ENCODE measurements at places on chromosomes 2 and 18.
A peak's percentile ranks its signal among the peaks of the same experiment; 100 is the strongest.

GRCh38 chr2:118013221-118013723 is 598 bp downstream of the CCDC93 start:
- peak; percentile 64 for DNase-seq

DNA sequence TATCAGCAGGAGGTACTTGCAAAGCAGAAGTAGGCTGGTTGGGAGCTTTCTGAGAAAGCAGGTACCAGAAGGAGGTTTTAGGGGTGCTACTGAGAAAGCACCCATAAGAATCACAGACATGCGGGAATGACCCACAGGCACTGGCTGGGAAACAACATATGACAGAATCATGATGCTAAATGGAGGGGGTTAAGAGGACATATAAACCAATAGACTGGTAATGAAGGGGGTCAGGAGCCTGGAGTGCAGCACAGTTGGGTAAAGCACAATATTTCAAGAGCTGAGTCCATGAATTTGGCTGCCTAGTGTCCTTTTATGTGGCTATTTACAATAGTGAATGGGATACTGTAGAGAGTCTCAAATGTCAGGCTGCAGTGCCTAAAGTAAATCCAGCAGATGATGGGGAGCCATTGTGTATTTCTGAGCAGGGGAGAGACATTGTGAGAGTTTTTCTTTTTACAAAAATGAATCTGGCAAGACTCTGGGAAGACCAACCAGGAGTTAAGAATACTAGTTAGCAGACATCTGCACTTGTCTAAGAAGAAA is 27.6 kb upstream of the GMCL1 start:
- no peak for DNase-seq

GRCh38 chr18:396251-396555 is 104.3 kb downstream of the COLEC12 start:
- DNase-seq: no peak

GRCh38 chr2:27756544-27757498 is 14.7 kb upstream of the MRPL33 start:
- DNase-seq: no peak

- DNase-seq: no peak
These were observed 218.8 kb downstream of the AGPS start for GRCh38 chr2:177611310-177611886.

- DNase-seq: no peak
These were observed 579 bp downstream of the ARHGEF4 start for GRCh38 chr2:130837175-130837810.

GRCh38 chr2:74511104-74511989 is 2.9 kb upstream of the TLX2 start:
- DNase-seq: peak; percentile 16

All from M059J (cell line).